Iris pigment epithelial cell (primary cell): ENCODE measurements at places on chromosomes 5 and 9.
A peak's percentile ranks its signal among the peaks of the same experiment; 100 is the strongest.

DNA sequence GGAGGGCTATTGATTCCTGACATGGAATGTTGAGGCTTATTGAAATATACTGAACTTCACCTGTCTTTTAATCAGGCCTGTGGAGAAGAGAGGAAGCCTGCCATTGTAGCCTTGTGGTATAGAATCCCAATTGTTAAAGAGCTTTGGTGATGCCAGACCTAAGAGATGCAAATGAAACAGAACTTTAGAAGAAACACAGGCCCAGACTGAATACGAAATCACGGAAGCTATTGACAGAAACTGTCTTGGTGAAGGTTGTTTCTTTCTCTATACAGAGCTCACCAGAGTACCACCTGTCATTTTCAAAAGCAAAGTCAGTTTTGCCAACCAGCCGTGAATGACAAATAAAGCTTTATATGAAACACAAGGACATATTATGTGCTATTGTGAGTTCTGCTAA is 660.3 kb downstream of the ISL1 start:
- no peak for DNase-seq

DNA sequence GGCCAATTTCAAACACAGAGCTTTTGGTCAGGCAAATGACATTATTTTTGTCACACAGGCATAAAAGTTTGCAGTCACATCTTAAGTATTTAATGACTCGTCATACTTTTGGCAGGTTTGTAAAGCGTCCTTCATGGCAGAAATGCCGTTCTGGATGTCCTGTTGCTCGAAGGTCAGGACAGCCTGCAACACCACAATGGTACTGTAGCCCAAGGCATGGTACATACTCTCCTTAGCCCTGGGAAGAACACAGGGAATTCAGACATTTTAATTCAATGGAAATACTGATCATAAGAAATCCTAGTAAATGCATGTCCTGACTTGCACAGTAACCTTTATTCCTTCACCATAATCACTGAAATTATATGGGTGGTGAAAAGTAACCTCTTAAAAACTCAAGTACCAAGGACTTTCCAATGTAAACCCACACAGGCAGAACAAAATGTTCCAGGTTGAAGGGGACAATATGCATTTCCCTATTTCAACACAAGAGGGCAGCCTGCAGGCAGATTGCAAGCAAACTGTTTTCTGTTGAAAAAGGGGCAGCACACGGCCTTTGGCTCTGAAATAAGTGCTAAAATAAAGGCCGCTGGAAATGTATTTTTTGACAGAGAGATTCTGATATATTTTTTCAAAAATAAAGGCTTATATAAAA is 95.7 kb downstream of the TTC39B start:
- DNase-seq, result peak; percentile 77

DNA sequence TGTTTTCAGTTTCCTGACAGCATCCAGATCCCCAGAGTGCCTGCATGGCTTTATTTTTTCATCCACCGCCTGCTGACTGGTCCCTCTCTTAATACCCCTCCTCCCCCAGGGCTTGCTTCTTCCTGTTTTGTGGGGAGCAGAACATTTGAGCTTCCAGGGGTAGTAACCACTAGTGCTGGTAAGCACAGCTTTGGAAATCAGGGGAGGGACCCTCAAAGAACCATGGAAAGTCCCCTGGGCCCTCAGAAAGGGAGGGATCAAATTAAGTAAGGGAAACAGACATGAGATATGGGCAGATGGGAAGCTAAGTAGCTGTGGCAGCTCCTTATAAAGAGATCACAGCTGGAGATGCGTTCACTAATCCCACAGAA is 26.8 kb downstream of the GRIA1 start:
- DNase-seq, result no peak

DNA sequence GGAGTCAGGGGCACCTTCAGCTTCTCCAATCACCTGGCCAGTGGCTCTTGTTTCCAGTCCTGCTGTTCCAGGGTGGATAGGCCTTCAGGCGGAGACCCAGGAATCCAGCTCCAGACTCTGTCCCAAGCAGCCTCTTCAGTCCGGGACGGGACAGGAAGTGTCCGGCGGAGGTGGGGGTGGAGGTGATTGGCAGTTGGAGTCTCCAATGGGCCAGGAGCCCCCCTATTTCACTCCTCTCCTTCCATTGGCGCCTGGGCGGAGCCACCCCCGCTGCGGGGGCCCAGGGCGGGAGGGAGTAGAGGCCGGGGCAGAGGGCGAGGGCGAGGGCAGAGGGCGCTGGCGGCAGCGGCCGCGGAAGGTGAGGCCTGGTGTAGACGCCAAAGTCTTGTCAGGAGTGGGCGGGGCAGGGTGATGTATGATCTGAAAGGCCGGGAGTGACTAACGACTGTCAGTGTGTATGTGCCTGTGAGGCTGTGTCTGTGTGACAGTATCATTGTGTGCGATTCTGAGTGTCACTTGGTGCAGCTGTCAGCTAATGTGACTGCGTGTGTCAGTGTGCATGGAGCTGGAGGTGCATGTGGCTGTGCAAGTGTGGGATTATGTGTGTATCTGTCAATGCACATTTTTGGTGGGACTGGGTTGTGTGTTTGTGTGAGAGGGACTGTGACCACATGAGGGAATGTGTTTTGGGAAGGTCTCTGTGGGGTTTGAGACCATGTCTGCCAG is at the start of gene IL11RA:
TSS of gene IL11RA (plus strand) at position 310 of the 726 bp plus-strand sequence. CDS start 3,033 bp downstream, outside the sequence.
- peak; percentile 84 for DNase-seq

- no peak for DNase-seq
These were observed 8.8 kb upstream of the SCGB3A1 start for GRCh38 chr5:180599981-180600553.

DNA sequence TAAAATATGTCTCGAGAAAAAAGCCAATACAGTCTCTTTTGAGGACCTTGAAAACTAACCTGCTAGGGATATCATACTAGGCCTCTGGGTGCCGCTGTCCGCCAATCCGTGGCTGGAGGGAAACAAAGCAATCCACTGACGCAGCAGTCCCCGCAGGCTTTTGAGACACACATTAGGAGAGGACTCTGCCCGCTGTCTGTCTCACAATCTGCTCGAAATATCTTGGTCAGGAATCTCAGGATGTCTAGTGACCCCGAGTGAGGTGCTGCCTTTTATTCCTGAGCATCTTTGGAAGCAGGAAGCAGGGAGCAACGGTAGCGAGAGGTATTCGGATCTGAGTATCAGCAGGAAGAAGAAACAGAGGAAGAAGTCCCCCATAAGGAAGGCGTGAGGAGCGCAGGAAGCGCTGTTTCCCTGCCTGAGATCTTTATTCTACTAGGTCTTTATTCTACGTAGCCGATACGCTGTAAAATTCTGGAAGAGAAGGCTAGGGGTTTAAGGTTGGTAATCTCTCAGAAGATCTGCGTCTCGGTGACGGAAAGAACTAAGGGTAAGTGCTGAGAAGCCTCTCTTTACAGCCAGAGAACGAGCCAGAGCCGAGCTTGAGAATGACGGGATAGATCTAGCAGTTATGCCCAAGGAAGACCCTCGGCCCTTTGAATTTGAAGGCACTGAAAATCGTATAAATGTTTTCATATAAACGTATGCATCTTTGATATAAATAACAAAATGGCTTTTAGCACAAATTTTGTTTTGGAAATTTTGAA is 4.0 kb upstream of the PCDHGA1 start:
- DNase-seq, result peak; percentile 83

DNA sequence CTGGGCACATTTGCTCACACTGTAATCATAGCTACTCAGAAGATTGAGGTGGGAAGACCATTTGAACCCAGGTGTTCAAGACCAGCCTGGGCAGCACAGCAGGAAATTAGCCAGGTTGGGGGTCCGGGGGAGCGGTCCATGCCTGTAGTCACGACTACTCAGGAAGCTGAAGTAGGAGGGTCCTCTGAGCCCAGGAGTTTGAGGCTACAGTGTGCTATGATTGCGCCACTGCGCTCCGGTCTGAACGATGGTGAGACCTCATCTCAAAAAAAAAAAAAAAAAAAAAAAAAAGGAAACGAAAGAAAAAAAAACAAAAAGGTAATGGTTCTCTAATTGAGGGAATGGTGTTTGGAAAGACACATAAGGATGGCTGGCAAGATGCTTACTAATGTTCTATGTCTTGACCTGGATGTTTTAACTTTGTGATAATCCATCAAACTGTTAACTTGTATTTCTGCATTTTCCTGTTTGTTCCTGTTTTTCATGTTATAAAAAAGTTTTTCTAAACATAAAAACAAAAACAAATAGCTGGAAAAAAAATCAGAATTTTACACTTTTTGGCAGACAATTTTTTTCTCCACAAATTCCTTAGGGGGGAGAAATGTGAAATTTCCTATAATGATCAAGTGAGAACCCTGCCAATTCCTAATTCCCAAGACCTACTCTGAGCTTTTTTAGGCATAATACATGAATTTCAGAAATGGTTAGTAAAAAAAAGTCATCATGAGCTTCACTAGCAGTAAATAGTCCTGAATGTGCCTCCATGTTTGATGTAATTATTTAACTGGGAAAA is 96.9 kb downstream of the DENND1A start:
- no peak for DNase-seq

DNA sequence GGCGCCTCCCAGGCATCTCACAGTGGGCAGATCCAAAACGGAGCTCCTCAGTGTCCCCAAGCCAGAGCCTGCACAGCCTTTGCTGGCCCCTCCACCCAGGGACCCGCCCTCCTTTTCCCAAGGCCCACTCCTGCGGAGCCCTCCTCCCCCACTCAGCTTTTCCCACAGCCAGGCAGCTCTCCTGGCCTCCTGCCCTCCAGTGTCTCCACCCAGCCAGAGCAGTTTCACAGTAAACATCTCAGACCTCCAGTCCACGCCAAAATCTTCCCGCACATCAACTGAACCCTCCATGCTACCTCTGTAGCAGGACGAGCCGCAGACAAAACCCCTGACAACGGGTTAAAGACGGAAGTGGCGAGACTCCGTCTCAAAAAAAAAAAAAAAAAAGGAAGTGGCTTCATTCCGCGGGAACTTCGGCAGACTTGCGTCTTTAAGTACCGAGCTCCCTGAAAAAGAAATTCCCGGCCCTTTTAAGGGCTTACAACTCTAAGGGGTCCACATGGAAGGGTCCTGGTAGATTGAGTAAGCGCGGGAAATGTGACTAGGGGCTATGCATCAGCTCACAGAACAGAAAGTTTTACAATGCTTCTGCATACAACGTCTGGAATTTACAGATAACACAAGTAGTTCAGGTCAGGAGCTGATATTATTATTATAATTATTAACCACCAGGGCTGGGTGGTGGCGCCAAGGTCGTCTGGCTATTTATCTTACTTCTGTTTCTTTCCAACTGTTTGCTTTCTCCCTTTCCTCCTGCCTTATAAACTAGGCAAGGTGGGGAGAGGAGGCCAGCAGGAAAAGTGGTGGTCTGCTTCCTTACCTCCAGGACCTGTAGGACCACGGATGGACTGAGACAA is 11.4 kb upstream of the GRIN1 start:
- peak; percentile 32 for DNase-seq

GRCh38 chr9:94663140-94663539 is 23.8 kb upstream of the FBP1 start:
- DNase-seq, result no peak

GRCh38 chr9:132986114-132986513 is 7.6 kb downstream of the GFI1B start:
- DNase-seq, result no peak

DNA sequence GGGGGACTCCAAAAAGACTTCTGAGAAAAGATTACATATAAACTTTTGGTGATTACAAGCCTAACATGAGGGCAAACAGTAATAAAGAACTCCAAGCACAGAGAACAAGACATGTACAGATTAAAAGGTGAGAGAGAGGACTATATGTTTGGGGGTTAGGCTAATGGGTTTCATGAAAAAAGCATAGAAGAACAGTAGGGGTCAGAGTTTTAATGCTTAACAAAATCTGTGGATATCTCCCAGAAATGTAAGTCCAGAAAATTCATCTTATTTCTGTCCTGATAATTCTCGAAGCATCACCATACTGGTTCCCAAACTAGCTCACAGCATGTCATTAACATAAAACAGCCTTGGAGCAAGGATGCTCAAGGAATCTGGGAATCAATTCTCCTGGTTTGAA is 137.2 kb downstream of the ARRDC3 start:
- DNase-seq, result no peak

DNA sequence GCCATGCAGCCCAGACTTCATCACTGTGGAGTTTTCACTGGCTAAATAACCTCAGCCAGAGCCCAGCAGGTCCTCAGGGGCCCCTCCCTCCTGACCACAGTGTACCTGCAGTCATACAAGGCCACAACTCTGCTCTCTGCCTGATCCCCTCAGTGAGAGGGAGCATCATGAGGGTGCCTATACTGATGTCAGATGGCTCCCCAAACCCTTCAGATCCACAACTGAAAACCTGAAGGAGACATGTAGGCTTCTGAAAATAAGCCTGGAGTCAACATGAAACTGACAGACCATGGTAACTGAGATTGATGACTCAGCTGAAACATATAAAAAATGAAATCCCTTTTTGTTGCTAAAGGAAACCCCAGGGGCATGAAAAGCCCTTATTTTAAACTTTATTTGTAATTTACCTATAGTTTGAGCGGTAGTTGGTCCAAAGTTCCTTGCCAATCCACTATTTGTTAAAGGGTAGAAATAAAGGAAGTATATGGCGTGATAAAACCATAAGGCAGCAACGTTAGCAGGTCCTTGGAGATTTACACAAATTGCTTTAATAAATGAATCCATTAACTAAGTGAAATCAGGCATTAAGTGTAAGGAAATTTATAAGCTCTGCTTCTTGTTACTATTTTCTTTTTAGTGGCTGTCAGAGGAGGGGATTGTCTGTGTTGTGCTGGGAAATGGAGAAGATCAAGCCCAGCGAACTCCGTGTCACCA is 68.3 kb downstream of the FGF1 start:
- DNase-seq, result no peak

- DNase-seq, result peak; percentile 74
These were observed 101.8 kb downstream of the ESM1 start for GRCh38 chr5:54883374-54884194.

DNA sequence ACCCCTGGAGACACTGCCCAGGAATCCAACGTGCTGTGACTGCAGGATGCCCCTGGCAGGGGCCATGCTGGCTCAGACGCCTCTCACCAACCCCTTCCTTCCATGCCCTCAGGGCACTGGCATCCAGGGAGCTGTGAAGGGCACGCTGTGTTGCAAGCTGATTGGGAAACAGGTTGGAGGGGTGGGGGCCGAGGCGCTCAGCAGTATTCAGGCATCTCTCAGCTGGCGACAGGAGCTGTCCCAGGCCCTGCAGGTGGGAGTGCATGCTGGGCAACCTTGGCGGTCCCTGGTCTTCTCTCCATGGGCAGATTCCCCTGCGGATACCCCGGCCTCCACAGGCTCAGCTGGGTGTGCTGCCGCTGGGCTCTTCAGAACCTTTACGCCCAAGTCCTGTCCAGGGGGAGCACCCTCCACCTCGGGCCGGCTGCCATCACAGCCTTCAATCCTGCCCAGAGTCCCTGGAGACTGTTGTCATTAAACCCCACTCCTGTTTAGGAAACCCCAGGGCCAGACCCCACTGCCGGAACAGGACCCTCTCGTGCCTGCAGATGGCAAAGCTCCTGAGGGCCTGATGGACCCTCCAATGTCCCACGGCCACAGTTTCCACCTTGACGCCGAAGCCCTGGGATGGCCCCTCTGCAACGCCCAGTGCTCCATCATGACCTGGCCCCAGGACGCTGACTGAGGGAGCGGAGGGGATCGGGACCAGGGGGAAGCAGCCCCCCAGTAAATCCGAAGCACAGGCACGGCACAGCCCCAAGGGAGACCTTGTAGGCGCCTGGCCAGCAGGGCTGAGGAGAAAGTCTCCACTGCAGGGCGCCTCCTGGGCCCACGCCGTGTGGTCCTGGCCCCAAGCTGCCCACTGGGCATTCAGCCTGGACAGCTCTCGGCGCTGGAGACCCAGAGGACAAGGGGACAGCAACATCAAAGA is 9.3 kb downstream of the TPPP start:
- no peak for DNase-seq
